Fibroblast of the conjunctiva (primary cell): ENCODE measurements at places on chromosomes 1 and 21.
A peak's percentile ranks its signal among the peaks of the same experiment; 100 is the strongest.

GRCh38 chr1:9589144-9589718 is 520 bp downstream of the TMEM201 start:
- no peak for DNase-seq

- no peak for DNase-seq
Observed at GRCh38 chr1:27116697-27117096, 38.2 kb downstream of the SLC9A1 start.

DNA sequence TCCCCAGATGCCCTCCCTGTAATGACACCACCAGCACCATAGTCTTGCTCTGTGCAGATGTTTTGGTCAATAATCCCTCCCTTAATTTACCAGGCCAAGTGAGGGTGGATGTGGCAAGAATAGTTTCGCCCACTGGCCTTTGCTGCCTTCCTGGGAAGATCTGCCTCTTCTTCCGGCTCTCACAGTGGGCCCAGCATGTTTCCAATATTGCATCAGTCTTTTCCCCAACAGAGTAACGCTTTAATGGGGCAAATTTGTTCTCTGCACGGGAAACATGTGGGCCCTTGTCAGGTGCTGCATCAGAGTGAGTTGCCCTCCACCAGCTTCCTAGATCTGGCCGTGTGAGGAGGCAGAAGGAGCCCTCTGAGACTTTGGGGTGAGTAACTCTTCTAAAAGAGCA is 12.0 kb upstream of the ALX3 start:
- DNase-seq, result no peak

DNA sequence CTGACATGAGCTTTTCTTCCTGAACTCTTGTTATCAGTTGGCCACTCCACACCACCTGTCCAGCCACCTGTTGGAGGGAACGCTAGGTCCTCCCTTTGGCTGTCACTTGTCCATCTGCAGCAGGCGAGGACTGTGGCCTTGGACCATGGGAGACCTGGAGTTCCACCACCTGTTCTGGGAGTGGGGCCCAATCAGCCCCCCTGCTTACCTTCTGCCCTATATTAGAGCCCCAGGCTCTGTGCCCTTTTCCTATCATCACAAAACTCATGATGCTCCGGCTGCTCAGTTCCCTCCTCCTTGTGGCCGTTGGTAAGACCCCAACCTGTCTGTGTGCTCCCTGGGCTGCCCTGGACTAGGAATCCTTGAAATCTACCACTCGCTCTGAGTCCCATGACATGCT is at the start of gene CELA3A:
Gene CELA3A, plus strand, starts transcription at position 249 of the 400 bp plus-strand sequence. Its CDS starts 18 bp downstream, at position 267.
- no peak for DNase-seq

GRCh38 chr1:115107516-115108260 is 18.4 kb upstream of the TSPAN2 start:
- DNase-seq, result peak; percentile 28

GRCh38 chr21:42063191-42063570 is 7.9 kb upstream of the UMODL1 start:
- DNase-seq, result no peak

DNA sequence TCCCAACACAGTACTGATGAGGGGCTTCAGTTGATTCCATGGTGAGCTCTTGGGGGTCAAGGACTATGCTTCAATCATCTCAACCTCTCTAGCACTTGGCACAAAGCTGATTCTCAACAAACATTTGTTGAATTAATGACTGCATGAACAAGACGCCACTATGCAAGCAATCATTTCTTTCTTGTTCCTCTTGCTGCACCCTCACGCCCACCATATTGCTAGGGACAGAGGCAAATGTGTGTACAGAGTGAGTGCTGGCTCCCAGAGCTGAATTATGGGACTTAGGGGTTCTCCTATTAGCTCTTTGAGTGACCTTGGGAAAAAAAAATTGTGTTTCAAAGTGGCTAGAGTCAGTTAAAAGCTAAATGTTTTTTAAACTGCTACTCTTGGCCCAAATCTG is 2.5 kb downstream of the ADAR start:
- no peak for DNase-seq

GRCh38 chr1:152745289-152745704 is 12.5 kb upstream of the KPRP start:
- DNase-seq, result peak; percentile 6

- no peak for DNase-seq
Observed at GRCh38 chr1:204451352-204452124, 39.9 kb upstream of the PPP1R15B start.

- DNase-seq, result no peak
Observed at GRCh38 chr1:43241413-43241836, 28.4 kb upstream of the TMEM125 start.

GRCh38 chr21:44454058-44454457 is 1.3 kb upstream of the LRRC3 start:
- DNase-seq, result no peak

DNA sequence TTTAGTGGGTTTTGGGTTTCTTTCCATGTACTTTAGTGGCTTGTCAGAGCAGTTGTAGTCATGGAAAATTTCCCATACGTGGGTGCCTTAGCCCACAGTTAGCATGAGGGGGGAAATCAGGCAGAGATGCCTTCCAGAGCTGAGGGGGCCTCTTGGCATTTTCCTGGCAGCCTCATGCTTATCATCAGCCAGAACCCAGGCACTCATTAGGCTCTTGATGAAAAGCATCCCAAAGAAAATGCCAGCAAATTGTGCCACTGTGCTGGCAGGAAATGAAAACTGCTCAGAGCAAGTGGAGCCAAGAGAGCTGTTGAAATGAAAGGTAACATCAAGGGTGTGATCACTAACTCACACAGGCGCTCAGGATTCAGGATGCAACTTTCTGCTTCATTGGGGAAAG is 128.0 kb downstream of the TNNI3K start:
- DNase-seq, result no peak

- no peak for DNase-seq
Observed at GRCh38 chr1:157135646-157136045, 2.5 kb downstream of the ETV3 start.

DNA sequence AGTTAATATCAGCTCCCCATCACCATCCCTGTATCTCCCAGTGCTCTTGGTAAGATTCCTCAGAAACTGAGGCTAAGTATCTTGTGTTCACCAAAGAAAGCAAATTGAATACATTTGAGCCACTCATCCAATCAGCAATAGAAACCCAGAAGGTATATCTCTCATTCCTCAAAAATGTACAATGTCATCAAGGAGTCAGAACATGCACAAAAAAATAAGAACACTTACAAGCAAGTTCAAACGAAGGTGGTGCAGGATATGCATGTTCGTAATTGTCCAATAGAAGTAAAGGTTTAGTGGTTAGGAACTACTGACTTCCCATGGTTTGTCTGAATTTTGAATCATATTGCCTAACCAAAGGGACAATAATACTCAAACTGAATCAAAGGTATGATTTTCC is 24.3 kb downstream of the RXRG start:
- DNase-seq, result no peak

DNA sequence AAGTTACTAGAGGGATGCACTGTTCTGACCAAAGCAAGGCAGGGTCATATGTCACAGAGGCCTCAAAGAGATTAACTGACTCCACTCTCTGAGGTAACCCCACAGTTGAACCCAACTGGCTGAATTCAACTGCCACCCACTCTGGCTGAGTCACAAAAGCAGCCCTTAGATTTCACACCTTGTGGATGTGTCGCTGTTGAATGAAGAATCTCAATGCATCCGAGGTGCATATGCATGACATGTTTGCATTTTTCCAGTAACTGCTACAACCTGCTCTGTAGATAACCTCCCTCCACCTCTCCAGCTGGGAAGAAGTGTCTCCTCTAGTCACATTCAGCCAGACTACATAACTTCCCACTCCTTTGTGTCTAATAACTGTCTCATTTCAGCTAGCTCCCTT is 27.9 kb upstream of the KIF21B start:
- no peak for DNase-seq

GRCh38 chr1:100627936-100628335 is 90.0 kb downstream of the GPR88 start:
- no peak for DNase-seq

DNA sequence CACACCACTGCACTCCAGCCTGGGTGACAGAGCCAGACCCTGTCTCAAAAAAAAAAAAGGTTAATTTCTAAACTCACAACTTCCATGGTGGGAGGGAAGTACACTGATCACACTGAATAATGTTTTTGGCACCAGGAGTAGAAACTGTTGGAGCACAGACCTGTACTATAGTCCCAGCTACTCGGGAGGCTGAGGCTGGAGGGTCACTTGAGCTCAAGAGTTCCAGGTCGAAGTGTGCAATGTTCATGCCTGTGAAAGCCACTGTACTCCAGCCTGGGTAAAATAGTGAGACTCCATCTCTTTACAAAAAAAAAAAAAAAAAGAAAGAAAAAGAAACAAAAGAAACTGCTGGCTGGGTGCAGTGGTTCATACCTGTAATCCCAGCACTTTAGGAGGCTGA is 35.3 kb downstream of the TMEM50B start:
- no peak for DNase-seq
